ENCODE measurements at places on chromosomes 2 and 18.
A peak's percentile ranks its signal among the peaks of the same experiment; 100 is the strongest.

DNA sequence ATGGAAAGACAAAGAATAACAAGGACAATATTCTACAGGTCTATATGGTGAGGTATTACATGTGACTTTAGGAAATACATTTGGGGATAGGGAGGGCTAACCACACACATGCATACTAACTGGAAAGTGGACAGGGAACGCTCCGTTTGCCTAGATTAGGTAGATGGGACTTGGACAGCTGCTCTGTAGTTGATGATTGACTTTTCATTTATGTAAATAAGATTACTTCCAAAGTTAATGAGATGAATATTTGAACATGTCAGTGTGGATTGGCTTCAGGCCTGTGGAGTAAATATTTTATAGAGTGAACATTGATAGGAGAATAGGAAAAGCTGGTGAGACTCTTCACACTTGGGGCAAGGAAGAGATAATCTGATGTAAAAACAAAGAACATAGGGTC is 142.0 kb downstream of the NCK2 start:
- no peak overlapping the region for H3K4me3 ChIP-seq
- H3K4me1 ChIP-seq: peaks cover 40% of the 10 kb centered on the region
- H3K27me3 ChIP-seq: no peaks in the 10 kb centered on the region
- peaks cover 80% of the 10 kb centered on the region for H3K36me3 ChIP-seq
- H3K27ac ChIP-seq: no peak overlapping the region

- H3K4me1 ChIP-seq: no peaks in the 10 kb centered on the region
- no peaks in the 10 kb centered on the region for H3K36me3 ChIP-seq
- no peak overlapping the region for H3K4me3 ChIP-seq
- DNase-seq: no peak
- H3K27ac ChIP-seq: no peak overlapping the region
Observed at GRCh38 chr18:53817976-53818950, 406.2 kb downstream of the MBD2 start.

DNA sequence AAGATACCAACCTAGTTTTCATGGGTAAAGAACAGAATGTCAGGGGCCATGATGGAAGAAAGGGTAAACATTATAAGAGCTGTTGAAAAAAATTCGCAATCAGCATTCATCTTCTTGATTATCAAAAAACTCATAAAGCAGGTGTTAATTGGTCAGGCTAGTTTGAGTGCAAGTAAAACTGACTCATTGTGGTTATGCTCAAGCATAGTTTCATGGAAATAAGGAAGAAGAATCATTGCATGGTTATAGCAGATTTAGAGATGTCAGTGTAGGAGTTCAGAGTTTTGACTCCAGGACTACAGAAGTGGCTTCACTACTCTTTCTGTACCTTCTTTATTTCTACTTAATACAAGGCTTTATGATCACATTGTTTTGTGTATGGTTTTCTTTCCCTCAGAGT is 26.9 kb upstream of the CDH19 start:
- H3K4me3 ChIP-seq: no peak overlapping the region
- H3K27ac ChIP-seq: no peak overlapping the region
- no peaks in the 10 kb centered on the region for H3K36me3 ChIP-seq
- no peaks in the 10 kb centered on the region for H3K27me3 ChIP-seq
- no peak for DNase-seq

- H3K4me3 ChIP-seq: peak within 1 kb of the TSS; percentile 67
- no peak within 1 kb of the TSS for H3K27ac ChIP-seq
- peaks cover 10% of the 10 kb centered on the region for H3K4me1 ChIP-seq
- DNase-seq: peak; percentile 17
- H3K27me3 ChIP-seq: peaks cover 72% of the 10 kb centered on the region
Observed at GRCh38 chr2:196592911-196593881, 46.3 kb upstream of the CCDC150 start.

Measured in activated CD4-positive, alpha-beta memory T cell treated with anti-CD3 and anti-CD28 coated beads, Interleukin-2, amount 10 ng/mL, durations not matched to agents 7 days and 5 days (primary cell).